ENCODE measurements at places on chromosomes 4 and X. TPM values are rescaled to one million over a fixed set of nuclear protein-coding genes. Genes with fewer than 3 reads are reported as not detected.

- DNase-seq, result no peak
Measured at GRCh38 chrX:114930227-114930626, 87.2 kb downstream of the IL13RA2 start.

- DNase-seq, result no peak
Measured at GRCh38 chrX:107146670-107147069, 28.0 kb upstream of the RBM41 start.

DNA sequence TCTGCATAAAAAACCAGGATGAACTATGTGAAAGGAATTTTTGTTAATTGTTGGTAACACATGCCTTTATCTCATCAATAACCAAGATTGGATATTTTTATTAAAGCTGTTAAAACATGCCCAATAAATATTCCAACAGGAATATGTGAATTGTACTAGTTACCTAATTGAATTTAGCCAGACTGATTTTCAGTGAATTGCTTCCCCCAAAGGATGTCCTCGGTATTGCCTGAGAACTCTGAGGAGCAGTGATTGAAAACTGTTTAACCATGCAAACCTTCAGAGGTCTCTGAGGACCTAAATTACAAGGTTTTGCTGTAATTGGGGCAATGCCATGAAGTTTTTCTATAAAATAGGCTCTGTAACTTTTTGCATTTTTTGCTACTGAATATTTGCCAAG is 66.6 kb downstream of the BLTP1 start:
- DNase-seq, result no peak

NDUFC1 gene
- total RNA-seq, result 50.2 TPM

P2RY10 gene
- 66.4 TPM for total RNA-seq
